ENCODE measurements at places on chromosomes 1 and 21.
A peak's percentile ranks its signal among the peaks of the same experiment; 100 is the strongest.

- no peak for DNase-seq
Measured at GRCh38 chr1:15016526-15016925, 137.0 kb upstream of the TMEM51 start.

DNA sequence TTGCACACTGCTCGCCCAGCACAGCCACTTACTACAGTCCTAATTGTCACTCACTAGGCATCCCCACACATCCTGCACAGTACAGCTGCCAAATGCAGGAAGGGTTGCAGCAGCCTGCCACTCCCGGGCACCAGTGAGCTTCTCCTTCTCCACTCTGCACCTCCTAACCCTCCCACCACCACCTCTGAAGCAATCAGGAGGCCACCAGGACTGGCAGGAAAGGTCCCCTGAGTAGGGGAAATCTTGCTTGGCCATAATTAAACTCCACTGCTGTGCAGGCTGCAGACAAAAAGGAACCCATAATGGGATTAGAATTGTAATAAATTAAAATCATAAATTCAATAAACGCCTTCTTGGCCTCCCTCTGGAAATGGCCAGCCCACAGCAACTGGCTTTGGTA lies 31.8 kb downstream of the FBXO2 start:
- DNase-seq, result no peak

GRCh38 chr1:115560027-115560426 lies 81.7 kb upstream of the VANGL1 start:
- no peak for DNase-seq

GRCh38 chr1:98546319-98546718 lies 115.2 kb upstream of the SNX7 start:
- no peak for DNase-seq

- no peak for DNase-seq
Measured at GRCh38 chr1:7248549-7249199, 463.4 kb downstream of the CAMTA1 start.

DNA sequence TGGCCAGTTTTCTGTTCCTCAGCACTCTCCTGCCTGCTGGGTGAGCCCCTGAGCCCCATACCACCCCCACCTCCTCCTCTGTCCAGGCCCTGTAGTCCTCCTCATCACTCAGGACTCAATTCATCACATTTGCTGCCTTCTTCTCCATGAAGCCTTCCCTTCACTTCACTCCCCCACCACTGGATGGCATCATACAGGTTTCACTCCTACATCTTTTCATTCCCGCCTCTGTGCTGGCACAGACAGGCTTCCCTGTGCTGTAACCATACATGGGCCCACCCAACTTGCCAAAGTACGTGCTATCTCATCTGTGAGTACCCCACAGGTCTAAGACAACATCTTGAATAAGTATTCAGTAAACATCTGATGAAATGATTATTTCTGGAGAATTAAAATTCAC lies 56.9 kb downstream of the SLC45A1 start:
- peak; percentile 46 for DNase-seq

DNA sequence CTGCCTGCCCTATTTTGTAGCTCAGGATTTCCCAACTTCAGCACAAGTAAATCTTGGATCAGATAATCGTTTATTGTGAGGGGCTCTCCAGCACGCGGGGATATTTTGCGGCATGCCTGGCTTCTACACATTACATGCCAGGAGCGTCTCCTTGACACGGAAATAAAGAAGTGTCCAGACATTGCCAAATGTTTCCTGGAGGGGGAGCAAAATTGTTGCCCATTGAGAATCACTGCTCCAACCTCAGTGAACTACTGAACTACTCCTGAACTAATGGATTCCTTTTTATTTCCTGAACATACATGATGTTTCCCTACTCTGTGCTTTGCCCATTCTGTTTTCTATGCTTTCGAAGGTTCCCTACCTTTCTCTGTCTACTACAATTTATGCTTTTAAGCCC lies 1359.1 kb upstream of the ADGRL2 start:
- DNase-seq, result no peak

DNA sequence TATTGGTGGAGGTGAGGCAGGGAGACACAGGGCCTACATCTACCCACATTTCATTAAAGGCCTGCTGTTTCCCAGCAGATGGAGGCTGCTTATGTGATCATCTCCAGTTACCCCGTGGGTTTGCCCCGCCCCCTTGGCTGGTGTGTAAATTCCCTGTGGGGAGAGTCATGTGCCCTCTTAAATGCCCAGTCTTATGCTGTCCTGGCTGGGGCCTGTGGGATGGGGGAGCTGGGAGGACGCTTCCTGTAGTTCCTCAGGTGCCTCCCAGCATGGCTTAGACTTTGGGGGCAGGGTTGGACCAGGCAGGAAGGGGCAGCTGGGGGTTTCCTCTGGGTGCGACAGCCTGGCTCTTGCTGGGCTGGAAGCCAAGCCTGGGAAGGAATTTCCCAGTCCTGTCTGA lies 15.5 kb upstream of the CITED4 start:
- no peak for DNase-seq

DNA sequence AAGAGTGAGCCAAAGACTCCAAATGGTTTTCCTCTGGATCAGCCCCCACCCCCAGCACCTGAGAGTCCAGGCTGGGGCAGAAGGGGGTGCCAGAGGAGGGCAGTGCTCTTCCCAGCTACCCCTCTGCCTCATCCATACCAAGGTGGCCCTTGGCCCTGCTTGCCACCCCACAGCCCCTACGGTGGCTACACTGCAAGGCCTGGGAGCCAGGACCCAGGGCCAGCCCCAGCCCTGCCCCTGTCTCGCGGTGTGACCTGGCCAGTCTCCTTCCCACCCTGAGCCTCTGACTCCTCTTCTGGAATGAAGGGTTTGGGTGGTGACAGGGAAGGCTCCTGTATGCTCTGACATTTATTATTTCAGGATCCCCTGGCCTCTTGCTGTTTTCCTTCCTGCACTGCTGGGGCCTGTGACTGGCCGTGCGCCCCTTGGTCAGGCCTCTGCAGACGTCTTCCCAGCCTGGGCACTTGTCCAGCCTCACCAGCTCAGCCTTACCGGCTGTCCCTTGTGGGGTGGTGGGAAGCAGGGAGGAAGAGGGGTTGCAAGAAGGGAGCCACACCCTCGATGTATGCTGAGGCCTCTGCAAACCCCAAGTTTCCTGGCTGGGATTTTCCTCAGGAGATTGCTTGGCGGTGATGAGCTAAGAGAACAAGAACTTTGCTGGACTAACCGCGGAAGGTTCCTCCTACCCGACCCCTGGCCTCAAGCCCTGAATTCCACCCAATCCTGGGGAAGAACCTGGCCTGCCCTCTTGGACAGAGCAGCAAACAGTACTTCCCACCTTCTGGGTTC lies 13.5 kb downstream of the ASAP3 start:
- DNase-seq, result no peak

DNA sequence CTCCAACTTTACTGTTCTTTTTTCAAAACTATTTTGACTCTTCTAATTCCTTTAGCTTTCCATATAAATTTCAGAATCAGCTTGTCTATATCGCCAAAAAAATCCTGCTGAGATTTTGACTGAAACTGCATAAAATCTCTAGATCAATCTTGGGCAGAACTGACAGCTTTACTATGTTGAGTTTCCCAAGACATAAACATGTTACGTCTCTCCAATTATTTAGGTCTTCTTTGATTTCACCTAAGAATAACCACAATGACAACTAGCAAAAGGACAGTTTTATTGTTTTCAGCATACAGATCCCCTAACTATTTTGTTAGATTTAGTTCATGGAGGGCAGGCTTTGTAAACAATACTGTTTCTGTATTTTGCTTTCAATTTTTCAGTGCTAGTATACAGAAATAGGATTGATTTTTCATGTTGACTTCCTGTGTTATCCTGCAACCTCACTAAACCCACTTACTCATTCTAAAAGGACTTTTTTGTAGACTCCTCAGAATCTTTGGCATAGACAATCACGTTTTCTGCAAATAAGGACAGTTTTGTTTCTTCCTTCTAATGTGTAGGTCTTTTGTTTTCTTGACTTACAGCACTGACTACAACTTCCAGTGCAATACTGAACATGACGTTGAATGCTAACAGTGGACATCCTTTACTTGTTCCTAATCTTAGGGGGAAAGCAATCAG lies 63.4 kb downstream of the NPHP4 start:
- no peak for DNase-seq

DNA sequence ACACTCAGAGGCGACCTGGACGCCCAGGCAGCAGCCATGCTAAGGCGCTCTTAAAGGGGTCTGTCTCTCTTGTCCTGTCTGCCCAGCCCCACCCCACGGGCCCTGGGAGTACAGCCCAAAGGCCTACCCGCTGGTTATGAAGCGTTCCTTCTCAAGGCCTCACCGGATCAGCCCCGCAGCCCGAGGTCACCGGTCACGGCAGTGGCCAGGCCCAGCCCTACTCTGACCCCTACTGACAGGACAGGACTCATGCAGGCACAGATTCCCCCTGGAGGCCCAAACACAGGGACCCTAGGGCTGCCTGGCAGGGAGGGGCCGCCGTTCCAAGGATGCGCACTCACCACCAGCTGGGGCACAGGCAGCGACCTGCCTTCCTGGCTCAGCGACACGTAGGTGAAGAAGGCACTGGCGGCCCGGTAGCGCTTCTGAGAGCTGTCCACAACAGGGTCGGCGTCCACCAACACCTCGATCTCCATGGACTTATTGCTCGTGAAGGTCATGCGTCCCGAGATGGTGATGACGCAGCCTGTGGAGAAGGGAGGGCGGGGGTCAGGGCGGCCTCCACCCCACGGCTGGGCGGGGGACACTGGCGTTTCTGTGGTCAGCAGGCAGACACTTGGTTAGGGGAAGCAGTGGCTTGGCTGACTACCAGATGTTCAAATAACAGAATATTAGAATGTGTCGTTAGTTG lies 20.0 kb upstream of the GPR153 start:
- no peak for DNase-seq

GRCh38 chr1:5765483-5765882 lies 226.7 kb downstream of the NPHP4 start:
- no peak for DNase-seq

DNA sequence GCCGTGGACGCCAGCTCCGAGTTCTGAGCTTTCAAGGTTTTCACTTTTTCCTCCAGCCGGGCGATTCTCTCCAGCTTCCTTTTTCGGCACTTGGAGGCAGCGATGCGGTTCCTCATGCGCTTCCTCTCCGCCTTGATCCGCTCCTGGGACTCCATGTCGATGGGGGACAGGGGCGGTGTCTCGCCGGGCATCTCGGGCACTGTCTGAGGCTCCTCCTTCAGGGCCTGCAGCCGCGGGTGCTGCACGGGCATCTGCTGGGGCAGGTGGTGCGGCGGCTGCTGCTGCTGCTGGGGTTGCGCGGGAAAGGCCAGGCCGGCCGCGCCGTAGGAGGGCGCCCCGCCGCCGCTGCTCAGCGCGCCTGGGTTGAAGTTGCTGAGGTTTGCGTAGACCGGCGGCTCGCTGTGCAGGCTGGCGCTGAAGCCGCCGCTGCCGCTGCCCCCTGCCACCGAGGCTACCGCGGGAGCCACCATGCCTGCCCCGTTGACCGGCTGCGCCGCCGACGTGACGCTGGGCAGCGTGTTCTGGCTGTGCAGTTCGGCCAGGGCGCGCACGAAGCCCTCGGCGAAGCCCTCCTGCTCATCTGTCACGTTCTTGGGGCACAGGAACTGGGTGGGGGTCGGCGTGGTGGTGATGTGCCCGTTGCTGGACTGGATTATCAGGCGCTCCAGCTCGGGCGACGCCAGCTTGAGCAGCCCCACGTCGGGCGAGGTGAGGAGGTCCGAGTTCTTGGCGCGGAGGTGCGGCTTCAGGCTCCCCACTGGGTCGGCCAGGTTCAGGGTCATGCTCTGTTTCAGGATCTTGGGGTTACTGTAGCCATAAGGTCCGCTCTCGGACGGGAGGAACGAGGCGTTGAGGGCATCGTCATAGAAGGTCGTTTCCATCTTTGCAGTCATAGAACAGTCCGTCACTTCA lies 1.4 kb downstream of the JUN start:
- peak; percentile 72 for DNase-seq

DNA sequence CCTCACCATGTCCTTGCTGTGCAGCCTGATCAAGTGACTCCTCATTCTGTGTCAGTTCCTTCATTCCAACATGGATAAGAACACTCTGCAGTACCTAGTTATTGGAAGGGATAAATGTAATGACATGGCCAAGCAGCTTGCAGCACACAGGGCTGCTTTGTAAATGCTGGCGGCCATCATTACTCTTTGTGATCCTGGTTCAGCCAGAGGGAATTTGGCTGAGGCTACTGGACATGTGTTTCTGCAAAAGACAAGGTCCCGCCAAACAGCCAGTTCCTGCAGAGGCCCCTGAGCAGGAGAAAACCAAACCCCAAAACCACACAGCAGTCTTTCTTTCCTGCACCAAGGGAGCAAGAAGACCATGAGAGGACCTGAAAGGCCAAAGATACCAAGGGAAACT lies 495.8 kb downstream of the AJAP1 start:
- DNase-seq, result no peak

DNA sequence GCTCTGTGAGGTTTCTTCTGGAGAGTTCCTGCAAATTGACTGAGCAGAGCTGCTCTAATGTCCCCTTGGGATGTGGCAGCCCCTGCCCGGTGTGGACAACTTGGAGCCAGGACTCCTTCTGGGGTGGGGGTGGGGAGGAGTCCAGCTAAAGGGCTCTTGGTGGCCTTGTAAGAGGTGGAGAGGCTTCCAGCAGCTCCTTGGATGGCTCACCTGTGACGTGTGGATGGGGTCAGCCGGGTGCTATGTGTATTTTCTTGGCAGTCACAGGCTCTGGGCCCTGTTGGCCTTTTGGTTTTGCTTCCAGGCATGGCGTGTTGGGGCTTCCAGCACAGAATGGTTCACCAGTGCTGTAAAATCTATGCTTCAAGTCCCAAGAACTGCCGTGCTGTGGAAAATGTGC lies 38.2 kb downstream of the TRAPPC10 start:
- DNase-seq, result no peak

- DNase-seq, result no peak
Measured at GRCh38 chr1:206526064-206526911, 19.0 kb downstream of the RASSF5 start.

DNA sequence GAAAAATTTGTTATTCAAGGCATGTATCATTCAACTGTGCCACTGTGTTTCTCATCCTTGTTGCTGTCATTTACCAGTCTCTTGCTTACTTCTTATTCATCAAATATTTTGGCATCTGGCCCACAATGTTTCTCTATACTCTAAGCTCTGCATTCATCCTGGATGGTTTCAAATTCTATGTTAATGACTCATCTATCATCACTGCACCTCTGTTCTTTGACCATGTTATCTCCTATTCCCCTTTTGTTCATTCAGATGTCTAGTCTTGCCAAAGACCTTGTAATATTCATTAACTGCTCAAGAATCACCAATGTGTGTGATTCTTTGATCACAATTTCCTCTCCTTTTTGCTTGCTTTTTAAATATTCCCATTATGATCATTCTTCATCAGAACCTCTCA lies 54.6 kb upstream of the PRKACB start:
- DNase-seq, result no peak

DNA sequence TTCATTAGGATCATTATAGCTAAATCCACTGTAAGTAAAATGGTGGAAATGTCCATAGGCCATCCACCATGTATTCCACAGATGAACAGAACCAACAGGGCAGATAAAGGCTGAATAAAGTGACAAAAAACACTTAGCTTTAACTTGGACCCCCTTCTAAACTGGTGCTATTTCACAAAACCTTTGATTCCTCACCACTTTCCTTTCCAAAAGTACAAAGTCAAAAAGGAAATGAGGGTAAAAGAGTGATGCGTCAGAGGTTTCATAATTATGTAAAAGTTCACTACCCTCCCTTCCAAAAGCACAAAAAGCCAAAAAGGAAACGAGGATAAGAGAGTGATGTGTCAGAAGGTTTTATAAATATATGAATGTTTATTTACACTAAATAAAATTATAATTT lies 172.2 kb downstream of the TBX15 start:
- no peak for DNase-seq

- DNase-seq, result no peak
Measured at GRCh38 chr1:235515844-235516512, 11.7 kb upstream of the B3GALNT2 start.
